Muscle of leg (tissue), 16 donors: ENCODE measurements at places on chromosomes 1 and 21.

- DNase-seq, result no peak
Observed at GRCh38 chr1:27633298-27633610, 1.7 kb downstream of the FGR start.

- DNase-seq, result no peak
Observed at GRCh38 chr1:10553118-10553517, 78.4 kb downstream of the PEX14 start.

DNA sequence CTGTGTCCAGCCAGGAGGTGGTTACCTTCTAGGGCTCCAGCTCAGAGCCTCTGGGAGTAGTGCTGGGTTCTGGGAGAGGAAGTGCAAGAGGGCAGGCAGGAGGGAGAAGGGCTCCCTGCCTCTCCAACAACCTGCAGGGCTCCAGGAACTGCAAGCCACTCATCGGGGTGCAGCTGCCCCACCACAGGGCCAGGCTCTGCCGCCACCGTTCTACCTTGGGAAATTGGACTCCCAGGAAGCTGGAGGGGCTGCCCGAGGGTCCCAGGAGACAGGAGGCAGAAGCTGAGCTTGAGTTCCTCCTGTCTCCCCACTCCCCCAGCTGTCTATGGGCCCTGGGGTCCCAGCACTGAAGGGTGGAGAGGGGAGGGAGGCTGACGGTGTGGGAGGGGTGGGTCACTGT, 7.4 kb upstream of the PRDM16 start:
- no peak for DNase-seq

DNA sequence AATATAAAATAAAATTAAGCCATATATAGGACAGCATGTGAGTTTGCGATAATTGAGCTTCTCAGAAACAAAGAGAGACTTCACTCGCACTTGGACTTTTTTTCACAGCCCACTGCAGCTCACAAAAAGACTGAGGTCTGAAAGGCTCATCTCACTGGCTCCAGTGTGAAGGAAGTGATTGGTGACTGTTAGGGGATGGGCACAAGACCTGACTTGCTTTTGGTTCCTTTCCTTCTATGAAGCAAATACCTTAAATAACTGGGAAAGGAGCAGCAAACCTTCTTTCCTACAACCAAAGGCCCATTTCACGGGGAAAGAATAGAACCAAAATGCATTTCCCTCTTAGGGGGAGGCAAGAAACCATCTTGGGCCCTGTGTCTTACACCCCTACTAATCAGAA, 13.1 kb upstream of the TTLL7 start:
- DNase-seq, result no peak

GRCh38 chr1:183241471-183241870, 55.4 kb downstream of the LAMC2 start:
- peak; percentile 76 for DNase-seq

DNA sequence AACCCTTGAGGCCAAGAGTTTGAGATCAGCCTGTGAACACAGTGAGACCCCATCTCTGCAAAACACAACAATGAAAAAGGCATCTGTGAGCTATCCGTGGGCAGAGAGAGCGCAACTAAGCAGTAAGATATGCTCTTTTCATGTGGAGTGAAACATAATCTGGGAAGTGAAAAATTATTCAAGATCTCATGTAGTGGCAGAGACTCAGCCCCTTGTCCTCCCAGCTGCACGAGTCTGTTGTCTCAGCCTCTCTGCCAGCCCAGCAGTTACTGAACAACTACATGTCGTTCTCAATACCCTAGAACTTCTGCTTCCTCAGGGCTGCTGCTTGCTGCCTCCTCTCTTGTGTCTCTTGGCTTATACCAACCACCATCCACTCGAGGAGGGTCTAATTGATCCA, 61.3 kb upstream of the WDR26 start:
- DNase-seq, result peak; percentile 48

DNA sequence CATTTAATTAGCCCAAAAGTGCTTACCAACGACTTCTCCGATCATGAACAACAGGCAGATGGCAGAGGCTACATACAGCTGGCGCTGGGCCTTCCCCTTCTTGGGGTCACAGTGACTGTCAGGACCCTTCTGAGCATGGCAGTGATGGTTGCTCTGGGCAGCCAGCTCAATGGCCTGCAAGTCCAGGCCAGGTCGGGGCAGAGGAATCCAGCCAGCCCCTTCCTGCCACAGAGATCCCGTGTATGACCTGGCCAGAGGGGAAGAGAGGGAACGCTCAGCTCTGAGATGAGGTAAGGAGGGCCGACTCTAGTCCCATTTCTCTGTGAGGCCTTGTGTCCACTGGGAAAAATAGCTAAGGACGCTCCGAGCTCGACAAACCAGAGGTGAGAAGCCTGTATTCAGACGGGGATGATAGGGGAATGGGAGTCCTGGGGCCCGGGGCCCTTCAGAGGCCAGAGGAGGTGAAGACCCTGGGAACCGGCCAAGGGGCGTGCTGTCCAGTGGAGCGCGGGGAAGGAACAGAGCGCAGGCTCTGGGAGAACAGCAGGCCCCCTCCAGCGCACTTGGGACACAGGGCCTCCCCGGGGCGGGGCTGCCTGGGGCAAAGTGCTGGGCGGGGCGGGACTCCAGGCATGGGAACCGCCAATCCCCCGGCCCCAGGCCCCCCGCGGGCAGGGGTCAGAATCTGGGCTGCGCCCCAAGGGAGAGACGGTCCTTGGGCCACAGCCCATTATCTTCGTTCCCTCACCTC, 772 bp downstream of the SLC30A2 start:
- DNase-seq, result no peak

DNA sequence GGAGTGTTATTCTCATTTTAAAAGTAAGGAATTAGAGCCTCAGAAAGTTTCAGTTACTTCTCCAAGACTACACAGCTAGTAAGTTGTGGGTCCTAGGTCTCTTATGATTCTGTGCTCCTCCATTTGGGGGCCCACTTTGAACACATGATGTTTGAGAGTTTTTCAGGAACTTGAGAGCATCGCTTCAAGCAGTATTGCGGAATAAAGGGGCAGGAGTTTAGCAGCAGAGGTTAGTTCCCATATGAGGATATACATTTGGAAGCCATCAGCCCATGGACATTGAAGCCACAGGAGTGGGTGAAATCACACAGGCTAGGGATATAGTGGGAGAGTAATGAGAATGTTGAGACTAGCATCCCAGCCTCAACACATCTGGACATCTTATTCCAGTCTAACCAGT, 143.2 kb downstream of the RASAL2 start:
- no peak for DNase-seq

DNA sequence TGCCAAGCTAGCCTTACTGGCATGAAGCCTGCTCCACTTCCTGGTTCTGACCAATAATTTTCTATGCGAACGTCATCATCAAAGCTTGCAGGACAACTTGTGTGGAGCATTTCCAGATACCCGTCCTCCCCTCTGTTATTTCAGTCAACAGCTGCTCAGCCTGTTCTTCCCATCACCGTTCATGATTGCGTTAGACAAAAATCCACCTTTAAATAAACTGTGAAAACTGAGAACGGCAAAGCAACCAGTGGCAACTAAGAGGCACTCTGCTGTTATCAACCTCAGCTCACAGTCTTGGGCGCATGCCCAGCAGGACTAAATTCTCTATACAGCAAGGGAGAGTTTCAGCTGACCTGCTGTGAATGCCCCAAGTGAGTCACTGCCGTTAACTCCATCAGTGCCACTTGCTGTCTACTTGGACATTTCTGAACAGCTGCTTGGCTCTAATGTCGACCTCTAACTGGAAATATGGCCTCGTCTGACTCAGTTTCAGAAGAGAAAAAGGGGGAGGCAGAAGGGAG, 207.4 kb upstream of the RUNX1 start:
- DNase-seq, result peak; percentile 96

- DNase-seq, result peak; percentile 53
Observed at GRCh38 chr1:170749959-170750358, 86.0 kb downstream of the PRRX1 start.

DNA sequence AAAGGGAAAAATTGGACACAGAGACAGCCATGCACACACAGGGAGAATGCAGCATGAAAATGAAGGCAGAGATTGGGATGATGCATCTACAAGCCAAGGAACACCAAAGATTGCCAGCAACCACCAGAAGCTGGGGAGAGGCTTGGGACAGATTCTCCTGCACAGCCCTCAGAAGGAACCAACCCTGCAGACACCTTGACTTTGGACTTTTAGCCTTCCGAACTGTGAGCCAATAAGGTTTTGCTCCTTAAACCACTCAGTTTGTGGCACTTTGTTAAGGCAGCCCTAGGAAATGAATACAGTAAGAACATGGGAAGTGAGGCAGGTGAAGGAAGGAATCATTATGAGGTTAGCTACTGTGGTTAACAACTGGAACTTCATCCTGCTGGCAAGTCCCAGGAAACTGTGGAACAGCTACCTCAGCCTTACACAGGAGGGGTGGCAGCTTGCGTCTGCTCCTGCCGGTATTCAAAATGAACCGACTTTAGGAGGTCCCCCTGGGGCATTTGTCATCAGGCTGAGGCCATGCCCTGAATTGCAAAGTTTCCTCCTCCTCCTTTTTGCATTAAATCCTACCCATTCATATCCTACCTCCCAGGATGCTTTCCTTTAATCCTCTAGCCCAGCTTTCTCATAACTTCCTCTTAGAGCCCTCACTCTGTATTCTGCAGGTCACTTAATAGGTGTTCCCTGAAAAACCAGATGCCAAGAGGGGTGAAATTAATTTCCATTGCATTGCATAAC, 15.4 kb downstream of the CD247 start:
- no peak for DNase-seq

DNA sequence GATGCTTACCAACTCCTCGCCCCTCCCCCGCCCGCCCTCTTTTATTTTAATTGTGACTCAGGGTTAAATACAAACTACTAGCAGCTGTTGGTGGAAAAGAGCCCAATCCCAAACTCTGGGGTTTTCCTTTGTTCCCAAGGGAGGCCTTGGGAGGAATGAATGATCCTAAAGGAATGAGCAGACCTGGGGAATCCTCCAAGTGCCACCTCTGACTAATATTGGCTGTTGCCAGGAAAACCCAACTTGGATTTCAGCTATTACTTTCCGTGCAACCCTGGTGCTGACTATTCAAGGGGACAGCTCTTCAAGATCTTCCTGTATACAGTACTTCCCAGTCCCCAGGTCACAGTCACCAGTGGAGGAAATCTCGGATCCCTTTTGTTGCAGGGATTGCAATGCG, 1.3 kb upstream of the S100A10 start:
- DNase-seq, result peak; percentile 48

DNA sequence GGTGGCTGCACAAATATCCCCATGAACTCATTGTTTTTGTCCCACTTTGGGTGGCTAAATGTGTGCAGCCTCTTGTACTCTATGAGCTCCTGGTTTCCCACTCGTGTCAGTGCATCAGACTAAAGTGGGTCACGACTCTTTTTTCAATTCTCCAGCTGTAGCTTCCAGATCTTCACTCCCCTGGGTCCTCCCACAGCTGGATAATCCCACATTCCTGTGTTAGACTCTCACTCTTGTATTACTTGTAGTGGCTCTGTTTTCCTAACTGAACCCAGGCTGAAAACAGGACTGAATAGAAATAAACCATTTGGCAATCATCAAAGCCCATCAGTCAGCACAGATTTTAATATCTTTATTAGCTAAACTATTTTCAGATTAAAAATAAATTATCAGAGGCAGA, 60.4 kb downstream of the UBE2U start:
- peak; percentile 52 for DNase-seq

GRCh38 chr1:187261637-187262036, 432.9 kb downstream of the PLA2G4A start:
- no peak for DNase-seq

DNA sequence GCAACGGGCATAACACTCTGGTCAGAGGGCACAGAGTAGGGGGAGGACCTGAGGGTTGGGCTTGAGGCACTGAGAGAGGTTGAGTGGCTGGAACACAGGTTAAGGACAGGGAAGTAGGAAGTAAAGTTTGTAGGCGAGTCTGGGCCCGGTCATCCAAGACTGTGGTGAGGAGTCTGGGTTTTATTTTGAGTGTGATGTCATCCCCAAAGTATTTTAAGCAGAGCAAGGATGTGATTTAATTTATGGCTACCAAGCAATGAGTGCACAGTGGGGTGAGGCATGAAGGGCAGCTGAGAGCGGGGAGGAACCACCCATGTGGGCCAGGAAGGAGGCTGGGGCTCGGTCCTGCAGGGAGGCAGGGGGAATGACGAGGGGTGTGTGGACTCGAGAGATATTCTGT, 11.2 kb upstream of the VWA5B1 start:
- DNase-seq, result no peak

GRCh38 chr1:41673806-41674205, 189.3 kb upstream of the EDN2 start:
- DNase-seq, result no peak

GRCh38 chr1:221527302-221527701, 214.6 kb downstream of the DUSP10 start:
- no peak for DNase-seq

GRCh38 chr1:26984291-26984690, 9.2 kb upstream of the TRNP1 start:
- DNase-seq, result no peak

GRCh38 chr1:154182344-154183045, 9.4 kb downstream of the TPM3 start:
- peak; percentile 86 for DNase-seq

- peak; percentile 80 for DNase-seq
Observed at GRCh38 chr1:172746091-172746949, 87.4 kb downstream of the FASLG start.

GRCh38 chr1:10815858-10816195, 19.4 kb upstream of the CASZ1 start:
- no peak for DNase-seq

DNA sequence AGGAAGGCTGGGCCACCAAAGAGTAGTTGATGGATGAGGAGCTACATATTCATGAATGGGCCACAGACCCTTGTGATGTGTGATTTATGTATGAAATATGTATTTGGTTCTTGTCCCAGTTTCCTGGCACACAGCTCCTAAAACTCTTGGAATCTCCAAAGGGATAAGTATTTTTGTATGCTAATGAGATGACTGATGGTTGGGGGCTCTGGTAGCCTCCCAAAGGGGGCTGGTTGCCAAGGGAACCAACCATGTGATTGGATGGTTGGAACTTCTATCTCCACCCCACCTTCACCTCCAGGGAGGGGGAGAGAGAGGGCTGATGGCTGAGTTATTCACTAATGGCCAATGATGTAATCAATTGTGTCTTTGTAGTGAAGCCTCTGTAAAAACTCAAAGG, 77.1 kb downstream of the ZNF281 start:
- DNase-seq, result no peak

DNA sequence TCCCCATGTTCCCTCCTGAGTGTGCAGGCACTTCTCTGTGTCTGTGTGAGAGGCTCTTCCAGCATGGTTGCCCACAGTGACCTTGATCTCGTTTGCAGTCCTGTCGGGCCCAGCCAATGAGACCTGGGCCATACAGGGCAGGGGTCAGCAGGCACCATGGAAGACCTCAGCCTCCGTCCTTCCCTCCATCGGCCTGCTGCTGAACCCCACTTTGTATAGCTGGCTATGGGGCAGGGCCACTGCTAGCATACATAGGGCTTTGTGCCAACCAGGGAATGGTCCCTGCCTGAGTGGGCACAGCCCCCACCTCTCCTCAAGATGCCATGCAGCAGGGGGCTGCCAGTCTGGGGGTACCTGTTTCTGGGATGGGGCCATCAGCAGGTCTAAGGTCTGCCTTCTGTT, 3.8 kb downstream of the C1orf35 start:
- no peak for DNase-seq
